ENCODE measurements at places on chromosomes 6 and 20.

GRCh38 chr6:3895312-3895653 lies 46.1 kb downstream of the FAM50B start:
- DNase-seq: no peak

- no peak for DNase-seq
Observed at GRCh38 chr20:33833333-33833732, 22.2 kb downstream of the CHMP4B start.

GRCh38 chr6:91083211-91083610 lies 496.3 kb upstream of the MAP3K7 start:
- no peak for DNase-seq

- no peak for DNase-seq
Observed at GRCh38 chr20:33653900-33654596, 8.1 kb upstream of the C20orf144 start.

DNA sequence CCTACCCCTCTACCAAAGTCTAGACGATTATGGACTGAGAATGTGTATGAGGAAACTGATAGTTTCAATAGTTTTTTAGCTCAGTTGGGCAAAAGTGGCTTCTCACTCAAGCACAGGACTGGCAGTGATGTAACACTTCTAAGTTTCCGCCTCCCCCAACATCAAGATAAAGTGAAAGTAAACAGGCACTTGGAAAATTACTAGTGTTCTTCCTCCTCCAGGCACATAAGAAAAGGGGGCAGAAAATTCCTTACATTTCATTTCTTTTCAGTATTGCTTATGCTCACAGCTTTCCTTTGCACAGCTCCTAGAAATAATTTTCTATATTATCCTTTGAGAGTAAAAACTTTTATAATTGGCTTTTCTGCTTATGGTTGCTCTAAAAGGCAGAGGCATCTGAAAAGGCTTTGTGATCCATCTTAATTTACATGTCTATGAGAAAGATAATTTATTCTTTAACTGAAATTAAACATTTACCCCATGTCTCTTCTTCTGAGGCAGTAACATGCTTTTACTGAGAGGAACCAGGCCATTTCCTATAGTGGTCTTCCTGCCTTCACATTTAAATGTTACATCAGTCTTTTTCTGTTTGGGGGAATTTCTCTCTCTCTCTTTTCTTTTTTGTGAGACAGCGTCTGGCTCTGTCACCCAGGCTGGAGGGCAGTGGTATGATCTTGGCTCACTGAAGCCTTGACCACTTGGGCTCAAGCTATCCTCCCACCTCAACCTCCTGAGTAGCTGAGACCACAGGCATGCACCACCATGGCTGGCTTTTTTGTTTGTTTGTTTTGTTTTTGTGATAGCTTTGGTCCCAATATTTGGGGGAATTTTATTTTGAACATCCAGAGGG lies 65.0 kb upstream of the EEF1A1 start:
- peak; percentile 14 for DNase-seq

- DNase-seq: no peak
Observed at GRCh38 chr6:81126150-81126549, 626.3 kb downstream of the TENT5A start.

Data from stimulated activated CD8-positive, alpha-beta memory T cell treated with anti-CD3 and anti-CD28 coated beads, Interleukin-2, amount 100 ng/mL, for 1 hour (primary cell).